ENCODE measurements at places on chromosomes 5 and 9.

DNA sequence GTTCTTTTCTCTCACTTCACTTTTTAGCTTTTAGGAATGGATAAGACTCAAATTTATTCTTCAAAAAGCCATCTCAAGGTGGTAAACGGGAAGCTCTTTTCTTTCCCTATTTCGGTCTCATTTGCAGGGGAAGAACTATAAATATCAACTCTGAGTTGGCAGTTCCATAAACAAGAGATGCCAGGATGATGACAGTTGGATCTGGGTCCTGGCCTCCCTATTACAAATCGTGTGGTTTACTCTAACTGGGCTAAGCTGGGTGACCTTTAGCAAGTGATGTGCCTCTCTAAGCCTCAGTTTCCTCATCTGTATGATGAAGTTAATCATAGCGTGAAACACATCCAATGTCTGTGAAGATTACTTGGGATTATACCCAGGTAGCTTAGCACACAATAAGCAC lies 44.2 kb downstream of the TLE4 start:
- no peak for DNase-seq

DNA sequence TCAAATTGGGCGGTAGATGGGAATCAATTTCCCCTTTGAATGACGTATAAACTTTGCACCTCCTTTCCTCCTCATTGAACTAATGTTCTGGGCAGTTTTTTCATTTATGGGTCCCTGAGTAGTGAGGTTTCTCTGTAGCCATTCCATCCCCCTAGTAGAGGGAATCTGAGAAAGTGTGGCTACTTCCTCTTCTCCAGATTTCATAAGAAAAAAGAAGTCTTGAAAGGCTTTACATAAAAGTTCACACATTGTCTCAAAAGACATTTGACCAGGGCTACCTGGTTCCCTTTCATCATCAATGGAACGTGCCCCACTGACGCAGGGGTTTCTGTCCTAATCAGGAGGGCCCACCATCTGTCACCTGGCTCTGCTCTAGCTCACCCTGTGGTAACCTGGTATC lies 57.3 kb downstream of the CTSL start:
- no peak for DNase-seq

GRCh38 chr5:113524927-113525326 lies 11.4 kb downstream of the YTHDC2 start:
- DNase-seq, result no peak

- DNase-seq, result no peak
Measured at GRCh38 chr9:111533099-111533790, 8.3 kb downstream of the ZNF483 start.

DNA sequence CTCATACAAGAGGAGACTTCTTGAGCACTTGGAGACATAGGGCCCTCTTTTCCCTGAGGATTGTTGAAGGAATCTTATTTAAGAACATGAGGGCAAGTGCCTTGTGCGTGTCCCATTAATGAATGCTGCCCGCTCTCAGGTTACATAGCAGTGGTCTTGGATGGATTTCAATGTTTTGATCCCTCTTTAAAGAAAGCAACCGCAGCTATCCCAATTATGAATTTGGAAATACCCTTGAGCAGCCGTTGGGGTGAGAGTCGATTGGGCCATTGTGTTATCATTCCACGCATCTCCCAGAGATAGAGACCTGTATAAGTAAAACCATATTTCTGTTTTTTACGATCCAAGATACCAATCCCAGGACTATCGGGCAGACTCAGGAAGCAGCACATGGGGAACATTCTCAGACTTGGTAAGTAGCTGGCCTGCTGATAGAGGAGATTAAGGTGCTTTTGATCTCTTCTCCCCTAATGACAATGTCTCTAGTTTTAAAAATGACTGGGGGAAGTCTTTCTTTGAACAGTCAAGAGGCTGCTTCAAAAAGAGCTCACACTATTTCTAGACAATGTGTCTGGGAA lies 145.3 kb downstream of the MACROH2A1 start:
- no peak for DNase-seq

DNA sequence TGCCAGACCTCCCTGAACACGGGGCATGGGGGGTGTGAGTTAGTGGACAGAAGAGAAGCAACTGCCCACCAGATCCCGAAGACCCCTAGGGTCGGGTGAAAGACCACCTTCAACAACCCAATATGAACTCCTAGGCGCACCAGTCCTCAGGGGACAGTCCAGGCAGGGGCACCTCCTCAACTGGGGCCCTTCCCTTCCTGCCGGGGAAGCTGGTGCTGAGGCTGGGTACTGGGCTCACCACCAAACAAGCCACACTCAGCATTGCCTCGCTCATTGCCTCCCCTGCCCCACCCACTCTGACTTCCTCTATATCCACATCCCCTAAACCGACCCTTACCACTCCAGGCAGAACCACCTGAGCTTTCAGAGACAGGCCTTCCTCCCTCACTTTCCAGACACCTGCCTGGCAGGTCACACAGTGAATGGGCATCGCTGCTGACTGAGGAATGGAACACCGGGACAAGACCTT lies 42.5 kb downstream of the SEMA4D start:
- DNase-seq, result no peak
